ENCODE measurements at places on chromosomes 16 and 17. TPM values are rescaled to one million over a fixed set of nuclear protein-coding genes. Genes with fewer than 3 reads are reported as not detected.

The KRTAP17-1 gene
- polyA plus RNA-seq: not detected

The TVP23B gene
- 53.3 TPM for polyA plus RNA-seq

The AURKB gene
- polyA plus RNA-seq: 49.9 TPM

The ZPBP2 gene
- polyA plus RNA-seq: not detected

The KRT31 gene
- not detected for polyA plus RNA-seq

The PRR15L gene
- polyA plus RNA-seq: 17.7 TPM

Measured in left kidney (tissue), 8 donors.